ENCODE measurements at places on chromosomes 7 and 10. TPM values are rescaled to one million over a fixed set of nuclear protein-coding genes. Genes with fewer than 3 reads are reported as not detected.

Gene TWIST1
- total RNA-seq: not detected

Gene AKR1C4
- not detected for total RNA-seq

Gene PPP1R3C
- 24.7 TPM for total RNA-seq

Gene PRSS37
- total RNA-seq: not detected

Gene ZNF365
- total RNA-seq: 31.9 TPM

Gene IFIT1
- total RNA-seq: 3.4 TPM
